CD4-positive, CD25-positive, alpha-beta regulatory T cell (primary cell): ENCODE measurements at places on chromosomes 2 and 18.
A peak's percentile ranks its signal among the peaks of the same experiment; 100 is the strongest.

DNA sequence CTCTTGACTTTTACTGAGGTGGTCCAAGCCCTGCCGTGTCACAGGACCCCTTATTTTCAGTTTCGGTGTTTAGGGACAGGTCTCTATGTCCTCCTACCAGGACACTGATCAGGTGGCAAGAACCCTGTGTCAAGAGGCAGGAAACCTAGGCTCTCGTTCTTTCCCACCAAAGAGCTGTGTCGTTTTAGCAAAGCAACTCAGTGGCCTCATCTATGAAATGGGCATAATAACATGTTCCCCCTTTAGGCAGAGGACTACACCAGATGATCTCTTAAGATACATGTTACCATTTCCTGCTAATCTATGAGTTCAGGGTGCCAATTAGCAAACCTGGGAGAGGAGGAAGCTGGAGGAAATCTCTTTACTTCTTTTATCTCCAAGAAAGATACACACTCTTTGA lies 1.9 kb downstream of the RAB31 start:
- DNase-seq: no peak

- DNase-seq: no peak
These were observed 151.8 kb downstream of the IRS1 start for GRCh38 chr2:226647621-226648518.

DNA sequence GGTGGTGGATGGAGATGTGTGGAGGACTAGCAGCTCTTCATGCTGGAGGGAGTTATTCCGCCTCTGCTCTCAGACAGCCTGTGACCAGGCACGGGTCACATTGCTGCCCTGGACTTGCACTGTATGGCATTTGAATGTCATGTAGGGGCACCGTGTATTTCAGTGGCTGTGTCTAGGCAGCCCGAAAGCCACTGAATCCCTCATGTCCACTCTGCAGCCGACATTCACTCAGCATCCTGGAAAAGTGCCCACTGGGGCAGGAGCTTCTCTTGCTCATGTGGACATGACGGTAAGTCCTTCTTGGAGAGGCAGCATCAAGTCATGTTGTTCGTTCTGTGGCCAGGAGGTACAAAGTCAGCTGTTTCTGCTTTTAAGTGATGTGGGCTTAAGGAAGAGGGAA lies 127.9 kb downstream of the SH3RF3 start:
- no peak for DNase-seq

DNA sequence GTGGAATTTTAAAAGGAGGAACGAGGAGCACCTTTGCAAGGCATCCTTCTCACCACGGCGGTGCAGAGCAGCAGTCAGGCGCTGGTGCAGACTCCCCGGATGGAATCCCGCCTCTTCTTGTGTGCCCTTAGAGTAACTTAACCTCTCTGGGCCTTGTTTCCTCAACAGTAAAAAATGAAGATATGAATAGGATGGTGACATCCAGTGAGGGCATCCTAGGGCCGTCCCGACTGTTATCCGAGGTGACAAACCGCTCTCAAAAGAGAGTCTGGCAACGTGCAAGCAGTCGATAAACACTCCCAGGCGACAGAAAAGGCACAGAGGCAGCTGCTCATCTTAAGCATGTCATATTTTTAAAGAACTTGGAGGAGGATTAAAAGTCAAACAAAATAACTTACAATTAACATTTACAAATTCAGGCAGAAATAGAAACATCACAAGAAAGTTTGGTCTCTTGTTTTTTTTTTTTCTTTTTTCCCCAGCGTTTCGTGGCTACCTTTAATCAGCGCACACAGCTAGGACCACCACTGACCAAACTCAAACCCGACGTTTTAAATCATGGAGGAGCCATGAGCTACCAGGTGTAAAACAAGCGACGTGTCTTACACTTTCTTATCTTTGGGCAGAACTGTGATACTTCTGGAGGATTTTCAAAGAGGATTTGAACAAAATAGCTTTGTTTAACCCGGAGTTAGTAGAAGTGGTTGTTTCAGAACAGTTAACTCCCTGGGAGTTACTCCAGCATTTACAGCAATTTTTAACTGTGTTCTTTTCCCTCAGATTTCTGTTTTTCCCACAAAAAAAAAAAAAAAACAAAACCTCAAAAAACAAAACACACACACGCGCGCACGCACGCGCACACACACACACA lies 2.1 kb downstream of the MBP start:
- DNase-seq: no peak

DNA sequence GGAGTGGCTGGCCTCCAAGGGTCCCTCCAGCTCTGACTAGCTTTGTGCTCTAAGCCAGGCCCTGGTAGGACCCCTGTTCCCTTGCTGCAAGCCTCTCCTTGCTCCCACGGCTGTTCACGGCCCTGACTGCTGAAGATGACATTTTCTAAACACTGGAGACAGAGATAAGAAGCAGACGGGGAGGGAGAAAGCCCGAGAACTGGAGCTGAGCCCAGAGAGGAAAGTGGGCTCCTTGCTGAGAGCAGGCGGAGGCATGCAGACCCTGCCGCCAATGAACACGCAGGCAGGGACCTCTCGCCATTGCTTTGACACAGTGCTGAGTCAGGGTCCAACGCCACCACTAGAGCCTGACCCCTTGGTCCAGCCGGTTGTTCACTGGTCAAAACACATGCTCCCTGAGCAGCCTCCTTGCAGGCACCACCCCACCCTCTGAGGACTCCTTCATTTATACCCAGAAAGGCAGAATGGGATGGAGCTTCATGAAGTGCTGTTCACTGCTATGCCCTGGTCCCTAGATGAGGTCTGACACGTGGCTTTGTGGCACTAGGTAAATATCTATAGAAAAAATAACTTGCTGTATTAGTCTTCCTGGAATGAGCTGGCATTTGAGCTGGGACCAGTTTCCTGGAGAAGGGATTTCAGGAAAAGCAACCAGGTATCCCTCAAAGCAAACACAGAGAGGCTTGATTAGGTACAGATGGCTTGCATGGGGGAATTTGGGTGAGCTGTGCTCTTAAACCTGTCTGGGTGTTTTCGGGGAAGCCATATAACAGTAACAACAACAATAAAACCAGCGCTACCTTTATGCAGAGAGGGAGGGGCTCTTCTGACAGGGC lies 65.7 kb downstream of the MCFD2 start:
- DNase-seq: no peak

GRCh38 chr18:60975420-60975819 lies 357.8 kb upstream of the CDH20 start:
- no peak for DNase-seq

DNA sequence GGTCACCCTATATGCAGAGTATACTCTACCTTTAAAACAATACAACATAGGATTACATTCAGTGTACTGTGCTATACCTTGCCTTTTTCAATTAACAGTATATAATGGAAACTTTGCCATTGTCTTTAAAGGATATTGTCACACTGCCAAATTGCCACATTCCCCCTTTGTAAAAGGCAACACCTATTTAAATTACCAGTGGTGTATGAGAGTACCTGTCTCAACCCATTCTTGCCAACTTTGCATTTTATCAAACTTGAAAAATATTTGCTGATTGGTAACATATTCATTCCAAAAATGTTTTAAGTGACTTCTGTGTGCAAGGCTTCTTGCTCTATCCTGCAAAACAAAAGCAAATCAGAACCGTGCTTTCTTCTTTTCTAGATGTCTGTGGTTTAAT lies 92.9 kb downstream of the FMNL2 start:
- DNase-seq: no peak

DNA sequence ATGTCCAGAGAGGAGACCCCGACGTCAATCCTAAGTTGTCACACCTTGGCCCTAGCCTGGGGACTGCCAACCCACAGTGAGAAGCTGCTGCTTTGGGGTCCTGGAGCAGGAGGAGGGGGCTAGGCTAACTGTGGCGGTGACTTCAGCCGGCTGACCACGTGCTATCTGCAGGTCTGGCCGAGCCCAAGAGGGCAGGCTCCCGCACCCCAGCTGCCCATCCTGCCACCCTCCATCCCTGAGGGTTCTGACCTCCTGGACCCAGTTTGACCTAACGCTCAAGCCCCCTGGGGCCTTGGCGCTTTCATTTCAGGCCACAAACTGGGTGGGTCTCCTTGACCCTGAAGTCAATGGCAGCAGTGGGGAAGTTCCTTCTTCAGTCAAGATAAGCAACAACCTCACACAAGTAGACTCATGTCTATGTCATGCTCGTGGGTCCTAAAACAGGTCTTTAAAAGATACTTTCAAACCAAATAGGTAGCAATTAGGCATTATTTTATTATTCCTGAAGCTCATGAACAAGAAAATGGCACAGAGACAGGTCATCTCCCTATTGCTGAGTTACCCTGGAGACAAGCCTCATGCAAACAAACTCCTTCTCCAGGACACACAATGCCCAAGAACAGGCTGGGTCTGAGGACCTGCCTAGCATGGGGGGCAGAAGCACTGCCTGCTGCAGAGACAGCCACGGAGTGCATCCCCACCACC lies 2.3 kb downstream of the HES6 start:
- DNase-seq: no peak

DNA sequence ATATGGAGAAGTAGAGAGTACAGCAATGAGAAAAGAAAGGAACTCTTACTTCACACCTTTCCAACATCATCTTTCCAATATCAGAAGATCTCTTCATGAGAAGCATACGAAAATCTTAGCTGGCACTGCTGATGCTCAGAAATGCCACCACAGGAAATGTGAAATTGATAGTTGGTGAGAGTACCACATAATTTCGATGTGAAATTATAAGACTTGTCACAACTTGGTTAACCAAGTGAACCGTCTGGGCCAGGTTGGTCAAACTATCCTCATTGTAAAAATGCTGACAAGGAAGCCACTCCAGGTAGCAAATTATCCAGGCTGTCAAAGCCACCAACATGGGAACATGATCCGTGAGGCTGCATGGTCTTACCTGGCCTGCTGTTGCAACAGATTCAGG lies 66.5 kb downstream of the EPG5 start:
- DNase-seq: no peak

DNA sequence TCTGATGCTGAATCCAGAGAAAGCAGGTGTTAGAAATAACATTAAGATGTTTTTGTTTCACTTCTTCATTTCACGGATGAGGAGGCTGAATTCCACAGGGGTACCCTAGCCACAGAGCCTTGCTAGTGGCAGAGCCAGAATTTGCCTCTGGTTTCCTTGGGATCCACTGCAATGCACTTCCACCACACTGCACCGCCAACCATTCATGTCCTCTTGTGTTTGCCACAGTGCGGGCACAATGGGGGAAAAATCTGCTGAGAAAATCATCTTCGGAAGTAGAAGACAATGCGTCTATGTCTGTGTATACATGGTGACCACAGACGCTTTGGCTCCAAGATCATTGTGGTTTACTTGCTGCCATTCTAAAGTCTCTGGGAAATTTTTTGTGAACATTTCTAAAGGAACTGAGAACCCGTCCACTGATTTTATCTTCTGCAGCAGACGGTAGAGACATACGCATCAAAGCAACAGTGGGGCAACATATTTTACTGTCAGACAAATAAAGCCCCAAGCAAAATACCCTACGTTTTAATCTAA lies 14.9 kb downstream of the ICOS start:
- DNase-seq: peak; percentile 54

DNA sequence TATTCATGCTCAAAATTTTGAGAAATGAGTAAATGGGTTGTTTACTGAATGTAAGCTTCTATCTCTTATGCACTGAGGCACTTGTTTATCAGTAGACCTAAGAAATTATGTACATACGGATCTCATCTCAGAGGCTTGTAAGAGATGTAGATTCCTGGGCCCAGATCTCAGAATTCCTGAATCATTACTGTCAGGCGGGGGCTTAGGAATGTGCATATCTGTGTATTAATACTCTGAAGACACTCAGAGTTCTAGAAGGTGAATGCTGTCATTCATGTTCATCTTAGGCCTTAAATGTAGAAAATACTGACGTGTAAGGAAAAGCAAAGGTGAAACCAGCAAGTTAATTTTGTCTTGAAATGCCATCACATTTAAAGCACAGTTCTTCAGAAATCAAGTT lies 169.6 kb downstream of the FMNL2 start:
- DNase-seq: no peak

GRCh38 chr2:171516793-171517192 lies 5.5 kb upstream of the CYBRD1 start:
- no peak for DNase-seq

DNA sequence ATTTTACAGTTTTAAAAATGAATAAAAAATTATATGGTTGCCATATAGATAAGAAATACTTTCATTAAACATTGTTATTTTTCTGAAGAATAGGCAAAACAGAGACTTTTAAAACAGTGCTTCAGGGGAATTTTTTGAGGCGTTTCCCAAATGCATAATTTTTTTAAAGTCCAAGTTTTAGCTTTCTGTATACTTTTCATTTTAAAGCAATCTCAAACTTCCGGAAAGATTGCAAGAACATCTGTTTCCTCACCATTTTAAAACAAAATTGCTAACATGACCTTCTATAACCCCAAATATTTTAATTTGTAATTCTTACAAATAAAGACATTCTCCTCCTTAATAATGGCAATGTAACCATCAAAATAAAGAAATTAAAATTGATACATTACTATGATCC lies 15.1 kb upstream of the MBD2 start:
- no peak for DNase-seq

DNA sequence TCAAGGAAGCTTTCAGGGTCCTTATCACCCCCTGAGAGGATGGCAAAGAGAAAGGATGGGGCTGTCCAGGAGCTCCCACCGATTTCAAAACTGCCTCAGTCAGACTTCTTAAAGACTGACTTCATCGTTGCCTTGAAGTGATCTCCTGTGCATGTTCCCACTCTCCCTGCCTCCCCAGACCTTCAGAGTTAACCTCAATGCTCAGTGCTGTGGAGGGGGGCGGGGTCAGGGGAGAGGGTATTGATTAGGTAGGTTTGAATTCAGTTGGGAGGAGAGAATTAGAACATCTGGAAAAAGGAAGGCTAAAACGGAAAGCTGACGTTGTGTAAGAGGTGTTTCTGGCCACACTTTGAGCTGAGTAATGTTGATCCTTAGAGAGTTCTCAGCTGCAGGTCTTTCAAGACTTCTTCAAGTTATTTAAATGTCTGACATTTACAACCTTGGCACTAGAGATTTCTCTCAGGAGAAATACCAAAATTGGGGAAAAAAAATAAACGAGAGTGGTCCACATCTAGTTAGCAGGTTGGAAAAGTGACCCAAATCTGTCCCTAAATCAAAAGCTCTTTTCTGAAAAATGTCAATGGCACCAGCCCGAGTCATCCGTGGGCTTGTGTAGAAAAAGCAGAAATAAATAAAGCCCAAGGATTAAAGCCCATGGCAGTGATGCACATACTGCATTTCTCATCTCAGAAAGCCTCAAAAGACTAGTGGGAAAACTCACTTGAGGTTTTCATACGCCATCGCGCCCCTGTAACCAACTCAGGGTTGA lies 134.7 kb upstream of the EPAS1 start:
- no peak for DNase-seq

DNA sequence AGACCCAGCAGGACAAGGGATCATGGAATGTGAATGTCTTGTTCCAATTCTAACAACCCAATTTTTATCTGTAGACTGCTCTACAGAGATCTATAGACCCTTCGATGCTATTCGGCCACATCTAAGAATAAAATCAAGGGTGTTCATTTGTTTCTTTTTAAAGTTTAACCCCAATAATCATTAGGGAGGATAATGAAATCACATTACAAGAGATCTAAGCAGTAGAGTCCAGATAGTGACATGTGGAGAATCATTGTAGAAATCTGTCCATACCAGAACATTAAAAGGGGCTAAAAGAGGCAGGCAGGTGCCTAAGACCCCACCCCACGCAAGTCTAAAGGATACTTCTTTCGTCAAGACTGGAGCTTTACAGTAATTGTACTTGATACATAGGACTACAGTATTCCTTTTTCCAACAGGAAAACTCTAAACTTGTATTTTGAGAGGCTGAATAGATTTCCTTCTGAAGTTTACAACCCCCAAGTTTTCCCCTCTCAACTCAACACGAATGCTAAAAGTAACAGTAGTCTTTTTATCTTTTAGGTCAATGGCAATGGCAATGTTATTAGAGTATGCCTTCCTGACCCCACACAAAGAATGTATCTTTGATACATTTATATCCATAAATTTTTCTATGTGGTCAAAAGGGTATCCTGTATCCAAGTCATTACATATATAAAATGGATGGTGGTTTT lies 183.7 kb downstream of the TCF4 start:
- no peak for DNase-seq
